ENCODE measurements at places on chromosomes 12 and 14.

DNA sequence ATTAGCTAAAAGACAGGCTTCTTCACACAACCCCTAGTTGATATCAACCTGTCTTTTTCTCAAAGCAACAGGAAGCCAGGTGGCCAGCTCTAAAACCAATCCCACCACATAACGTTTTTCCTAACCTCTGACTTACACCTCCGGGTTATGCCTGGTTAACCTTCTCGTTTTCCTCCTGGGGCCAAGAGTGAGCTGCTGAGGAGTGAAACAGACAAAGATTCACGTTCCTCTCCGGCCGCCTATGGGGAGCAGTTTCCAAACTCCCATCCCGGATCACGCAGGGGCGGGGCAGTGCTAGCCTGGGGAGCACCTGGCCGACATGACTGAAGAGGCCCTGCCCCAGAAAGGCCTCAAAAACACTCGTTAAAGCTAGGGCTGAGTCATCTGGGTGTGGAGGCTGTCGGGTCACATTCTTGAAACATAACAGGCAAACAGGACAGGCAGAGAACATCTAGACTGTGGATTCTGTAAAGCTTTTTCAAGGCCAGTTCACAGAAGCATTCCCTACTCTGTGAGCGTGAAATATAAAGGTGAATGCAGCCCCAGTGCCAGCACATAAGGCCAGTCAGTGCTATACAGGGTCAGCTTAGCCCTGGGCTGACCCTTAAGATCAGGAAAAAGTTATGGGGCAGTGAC lies 25.9 kb upstream of the LGALS3 start:
- DNase-seq: peak; percentile 30

- no peak for DNase-seq
Observed at GRCh38 chr14:92959189-92959531, 36.2 kb downstream of the CHGA start.

GRCh38 chr14:32823706-32824105 lies 115.0 kb upstream of the NPAS3 start:
- no peak for DNase-seq

DNA sequence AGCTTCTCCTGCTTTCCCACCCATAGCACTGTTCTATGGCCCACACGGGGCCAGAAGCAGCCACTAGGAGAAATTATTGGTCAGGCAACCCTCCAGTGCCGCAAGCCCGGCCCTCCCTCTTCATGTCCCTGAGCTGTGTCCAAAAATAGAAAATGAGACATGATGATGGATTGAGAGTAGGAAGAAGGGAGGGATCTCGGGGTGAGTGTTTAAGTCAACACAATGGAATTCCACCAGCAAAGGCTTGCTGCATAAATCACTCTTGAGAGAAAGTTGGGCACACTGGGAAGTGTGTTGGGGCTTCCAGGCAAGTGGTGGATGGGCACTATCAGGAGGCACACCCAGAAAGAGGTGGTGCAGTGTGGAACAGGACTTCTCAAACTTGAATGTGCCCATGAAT lies 94.2 kb downstream of the LLPH start:
- no peak for DNase-seq

GRCh38 chr12:24945845-24946244 lies 3.1 kb downstream of the BCAT1 start:
- no peak for DNase-seq

Measured in stimulated activated CD4-positive, alpha-beta T cell treated with anti-CD3 and anti-CD28 coated beads, Interleukin-4, amount 100 ng/mL, for 1 hour (primary cell).